Left colon (tissue), 2 donors: ENCODE measurements at places on chromosomes 7 and 10. TPM values are rescaled to one million over a fixed set of nuclear protein-coding genes. Genes with fewer than 3 reads are reported as not detected.

GRCh38 chr10:17805921-17806577 is 3.1 kb upstream of the MRC1 start:
- peak; percentile 16 for DNase-seq

Gene NKX2-3
- 11.7 TPM for total RNA-seq

Gene PLEKHA1
- total RNA-seq = 41.5 TPM

Gene VSTM4
- total RNA-seq = 3.5 TPM

Gene ADCYAP1R1
- 0.31 TPM for total RNA-seq

Gene TCAF2
- total RNA-seq = 2.1 TPM

Gene DNTT
- total RNA-seq = not detected

- no peak for DNase-seq
Observed at GRCh38 chr10:17290226-17290625, 62.2 kb downstream of the VIM start.

DNA sequence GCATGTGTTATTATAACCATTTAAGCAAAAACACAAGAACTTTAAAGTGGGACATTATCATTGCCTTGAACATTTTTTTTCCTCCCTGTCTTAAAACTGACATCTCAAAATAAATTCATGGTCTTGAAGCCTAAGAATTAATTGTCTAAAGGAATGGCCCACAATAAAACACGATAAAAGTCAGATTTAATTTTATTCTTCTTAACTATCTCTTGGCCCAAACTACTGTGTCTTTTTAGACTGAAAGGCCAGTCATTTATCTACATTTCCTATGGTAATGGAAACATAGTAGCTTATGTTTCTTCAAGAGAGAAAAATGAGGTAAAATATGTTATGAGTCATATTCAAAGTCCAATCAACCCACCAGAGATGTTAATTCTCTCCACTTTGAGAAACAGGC is 24.4 kb upstream of the ETV1 start:
- DNase-seq = no peak

Gene ZNF800
- total RNA-seq = 31.7 TPM

DNA sequence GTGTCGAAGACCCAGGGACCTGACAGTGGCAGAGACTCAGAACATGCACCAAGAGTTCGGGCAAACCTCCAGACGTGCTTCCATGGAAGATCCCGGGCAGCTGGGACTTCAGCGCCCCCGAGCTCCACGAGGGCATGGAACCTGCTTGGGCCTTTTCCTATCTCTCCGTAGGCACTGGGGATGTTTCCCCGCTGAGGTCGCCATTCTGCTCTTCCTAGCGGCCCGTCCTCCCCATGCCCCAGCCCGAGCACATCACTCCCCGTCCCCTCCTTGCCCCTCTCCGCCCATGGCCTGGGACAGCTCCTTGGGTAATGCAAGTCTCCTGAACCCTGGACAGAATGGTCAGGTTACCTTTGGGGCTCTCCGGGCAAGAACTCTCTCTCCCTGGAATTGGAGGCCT is 32.3 kb upstream of the SHH start:
- no peak for DNase-seq

DNA sequence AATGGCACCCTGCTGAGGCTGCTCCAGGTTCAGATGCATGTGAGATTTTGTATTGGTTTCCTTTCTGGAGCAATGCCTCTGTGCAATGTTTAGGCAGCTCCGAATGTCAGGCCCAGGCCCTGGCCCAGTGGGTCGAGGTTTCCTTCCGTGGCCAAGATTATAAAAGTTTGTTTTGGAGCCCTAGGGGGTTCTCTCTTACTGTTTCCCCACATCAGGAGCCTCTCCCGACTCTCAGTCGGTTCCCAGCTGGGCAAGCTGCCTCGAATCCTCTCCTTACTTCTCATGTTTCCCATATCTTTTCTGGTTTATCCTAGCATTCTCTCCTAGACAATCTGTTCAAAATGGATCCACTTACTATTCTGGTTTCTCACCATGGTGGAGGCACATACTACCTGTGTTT is 11.0 kb downstream of the TMEM140 start:
- DNase-seq = no peak

DNA sequence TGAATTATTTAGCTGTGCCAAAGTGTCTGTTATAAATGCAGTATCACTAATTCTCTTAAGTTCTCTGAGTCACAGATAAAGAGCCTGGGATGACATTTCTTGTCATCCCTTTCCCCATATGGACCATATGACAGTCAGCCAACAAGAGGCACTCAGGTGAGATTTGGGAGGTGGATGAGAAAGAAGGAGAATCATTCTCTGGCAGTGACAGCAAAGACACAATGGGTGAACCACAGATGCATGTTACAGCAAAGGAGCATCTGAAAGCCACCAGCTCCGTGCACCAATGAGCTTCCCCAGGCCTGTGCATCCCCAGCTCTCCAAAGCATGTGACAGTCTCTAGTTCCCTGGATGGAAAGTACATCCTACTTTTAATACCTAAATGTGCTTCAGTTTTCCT is 10.8 kb downstream of the GIMAP6 start:
- no peak for DNase-seq

Gene LRMDA
- 10.6 TPM for total RNA-seq

- DNase-seq = no peak
Observed at GRCh38 chr10:29811751-29812427, 177.1 kb upstream of the SVIL start.

GRCh38 chr7:47345857-47346298 is 236.0 kb downstream of the TNS3 start:
- DNase-seq = no peak

DNA sequence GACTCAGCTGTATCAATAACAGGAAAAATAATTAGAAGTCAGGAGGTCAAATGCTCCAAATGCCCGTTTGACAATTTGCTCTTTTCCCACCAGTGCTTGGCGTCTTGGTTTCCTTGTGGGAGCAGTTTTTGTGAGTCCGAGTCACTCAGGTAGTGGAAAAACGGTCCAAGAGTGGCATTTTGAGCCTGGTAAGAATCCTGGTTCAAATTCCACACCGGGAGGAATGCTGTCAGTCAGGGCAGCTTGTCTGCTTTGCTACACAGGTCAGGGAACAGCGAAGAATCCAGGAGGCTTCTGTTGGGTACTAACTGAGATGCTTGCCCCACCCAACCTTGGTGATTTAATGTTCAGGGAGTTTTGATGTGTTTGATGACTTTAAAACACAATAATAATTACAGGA is 209.5 kb downstream of the HERPUD2 start:
- DNase-seq = no peak

DNA sequence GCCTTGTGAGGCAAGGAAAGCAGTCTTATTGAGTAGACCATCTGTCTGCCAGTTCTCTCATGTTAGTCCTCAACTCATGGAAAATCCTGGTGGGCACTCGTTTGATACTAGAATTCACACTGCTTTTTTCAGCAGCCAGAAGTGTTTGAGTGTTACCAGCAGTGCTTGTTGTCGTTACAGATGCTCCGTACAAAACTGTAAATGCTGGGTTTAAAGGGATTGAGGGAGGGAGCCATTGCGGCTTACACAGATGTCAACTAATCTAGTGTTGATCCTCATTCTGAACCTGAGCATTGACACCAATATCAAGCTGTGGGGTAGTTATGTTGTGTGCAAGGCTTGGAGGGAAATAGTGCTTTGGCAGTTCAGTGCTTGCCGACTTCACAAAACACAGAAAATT is 348.6 kb downstream of the AUTS2 start:
- DNase-seq = no peak

DNA sequence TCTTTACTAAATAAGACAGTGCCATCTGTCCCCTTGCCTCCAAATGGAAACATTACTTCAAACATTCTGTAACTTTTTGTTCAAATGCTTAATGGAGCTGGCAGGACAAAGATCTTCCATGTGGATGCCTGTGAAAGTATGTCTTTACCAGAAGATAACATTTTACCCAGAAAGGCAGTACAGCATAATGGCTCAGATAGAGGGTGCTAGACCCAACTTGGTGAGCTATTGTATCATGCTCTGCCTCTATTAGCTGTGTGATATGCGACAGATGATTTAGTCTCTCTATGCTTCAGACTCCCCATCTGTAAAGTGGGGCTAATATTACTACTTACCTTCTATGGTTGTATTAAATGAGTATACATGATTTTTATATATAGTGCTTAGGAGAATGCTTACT is 8.8 kb upstream of the SMKR1 start:
- DNase-seq = no peak

Gene SFXN2
- 11.7 TPM for total RNA-seq

DNA sequence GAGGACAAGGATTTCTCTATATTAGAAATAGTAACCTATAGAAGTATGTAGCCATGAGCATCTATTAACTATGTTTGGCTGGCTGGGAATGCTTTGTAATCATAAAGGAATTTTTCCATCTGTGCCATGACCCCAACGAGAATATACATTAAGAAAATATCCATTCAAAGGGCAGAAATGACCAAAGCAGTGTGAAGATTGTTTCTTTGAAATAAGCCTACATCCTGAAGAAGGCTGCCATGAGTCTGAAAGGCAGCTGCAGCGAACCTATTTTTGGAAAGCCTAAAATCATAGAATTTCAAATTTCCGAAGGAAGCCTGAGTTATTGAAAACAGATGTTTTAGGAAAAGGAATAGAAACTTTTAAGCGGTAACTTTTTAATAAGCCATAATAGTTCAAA is 244.2 kb upstream of the FOXK1 start:
- DNase-seq = no peak

DNA sequence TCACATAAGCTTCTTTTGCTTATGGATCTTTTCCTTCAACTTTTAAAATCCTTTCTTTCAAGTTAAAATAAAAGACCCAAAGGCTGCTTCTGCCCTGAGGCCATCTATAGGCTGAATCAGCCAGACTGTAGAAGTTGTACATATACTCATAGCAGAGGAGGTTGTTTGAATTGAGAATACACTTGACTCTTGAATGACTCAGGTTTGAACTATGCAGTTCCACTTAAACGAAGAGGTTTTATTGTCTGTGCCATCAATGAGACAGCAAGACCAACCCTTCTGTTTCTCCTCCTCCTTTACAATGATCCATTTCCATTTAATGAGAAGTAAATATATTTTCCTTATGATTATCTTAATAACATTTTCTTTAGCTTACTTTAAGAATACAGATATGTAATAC is 5.8 kb downstream of the ZNF365 start:
- DNase-seq = no peak

DNA sequence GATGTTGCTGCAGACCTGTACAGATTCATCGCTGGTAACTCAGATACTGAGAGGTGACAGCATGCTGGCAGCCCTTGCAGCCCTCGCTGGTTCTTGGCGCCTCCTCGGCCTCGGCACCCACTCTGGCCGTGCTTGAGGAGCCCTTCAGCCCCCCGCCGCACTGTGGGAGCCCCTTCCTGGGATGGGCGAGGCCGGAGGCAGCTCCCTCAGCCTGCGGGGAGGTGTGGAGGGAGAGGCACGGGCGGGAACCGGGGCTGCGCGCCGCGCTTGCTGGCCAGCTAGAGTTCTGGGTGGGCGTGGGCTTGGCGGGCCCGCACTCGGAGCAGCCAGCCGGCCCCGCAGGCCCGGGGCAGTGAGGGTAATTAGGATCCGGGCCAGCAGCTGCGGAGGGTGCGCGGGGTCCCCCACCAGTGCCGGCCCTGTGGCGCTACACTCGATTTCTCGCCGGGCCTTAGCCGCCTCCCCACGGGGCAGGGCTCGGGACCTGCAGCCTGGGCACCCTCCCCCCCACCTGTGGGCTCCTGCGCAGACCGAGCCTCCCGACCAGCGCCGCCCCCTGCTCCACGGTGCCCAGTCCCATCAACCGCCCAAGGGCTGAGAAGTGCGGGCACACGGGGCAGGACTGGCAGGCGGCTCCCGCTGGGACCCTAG is 12.2 kb upstream of the GTPBP10 start:
- DNase-seq = no peak

GRCh38 chr7:42174391-42174912 is 62.6 kb downstream of the GLI3 start:
- no peak for DNase-seq

DNA sequence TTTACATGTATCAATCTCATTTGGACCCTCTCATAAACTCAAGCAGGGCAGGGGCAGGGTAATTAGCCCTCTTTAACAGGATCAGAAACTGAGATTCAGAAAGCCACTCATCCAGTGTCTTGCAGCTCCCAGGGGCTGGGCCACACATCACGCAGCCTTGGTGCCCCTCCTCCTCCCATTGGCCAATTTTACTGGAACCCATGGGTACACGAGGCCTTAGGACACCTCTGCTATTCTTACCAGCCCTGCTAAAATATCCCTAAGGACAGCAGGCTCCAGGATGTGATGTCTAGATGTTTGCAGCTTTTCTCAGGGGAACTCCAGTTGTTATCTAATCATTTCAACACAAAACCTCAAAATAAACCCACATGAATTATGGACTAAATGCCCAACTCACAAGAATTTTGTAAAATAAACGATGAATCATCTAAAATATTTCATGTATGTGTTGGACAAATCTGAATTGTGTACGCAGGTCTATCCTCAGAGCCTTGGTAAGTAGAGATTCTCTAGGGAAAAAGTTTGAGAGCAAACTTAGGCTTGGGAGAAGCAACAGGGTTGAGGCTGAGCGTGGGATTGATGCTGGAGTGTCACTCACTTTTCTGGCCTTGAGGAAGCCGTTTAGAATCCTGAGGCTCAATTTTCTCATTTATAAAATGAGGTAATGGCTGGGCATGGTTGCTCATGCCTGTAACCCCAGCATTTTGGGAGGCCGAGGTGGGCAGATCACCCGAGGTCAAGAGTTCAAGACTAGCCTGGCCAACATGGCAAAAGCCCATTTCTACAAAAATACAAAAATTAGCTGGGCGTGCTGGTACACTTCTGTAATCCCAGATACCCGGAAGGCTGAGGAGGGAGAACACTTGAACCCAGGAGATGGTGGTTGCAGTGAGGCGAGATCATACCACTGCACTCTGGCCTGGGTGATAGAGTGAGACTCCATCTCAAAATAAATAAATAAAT is 69.7 kb upstream of the TNS3 start:
- DNase-seq = no peak

Gene ADGRA1
- total RNA-seq = not detected

Gene VSIR
- total RNA-seq = 50.5 TPM

GRCh38 chr10:54194806-54195205 is 606.2 kb downstream of the PCDH15 start:
- DNase-seq = no peak

DNA sequence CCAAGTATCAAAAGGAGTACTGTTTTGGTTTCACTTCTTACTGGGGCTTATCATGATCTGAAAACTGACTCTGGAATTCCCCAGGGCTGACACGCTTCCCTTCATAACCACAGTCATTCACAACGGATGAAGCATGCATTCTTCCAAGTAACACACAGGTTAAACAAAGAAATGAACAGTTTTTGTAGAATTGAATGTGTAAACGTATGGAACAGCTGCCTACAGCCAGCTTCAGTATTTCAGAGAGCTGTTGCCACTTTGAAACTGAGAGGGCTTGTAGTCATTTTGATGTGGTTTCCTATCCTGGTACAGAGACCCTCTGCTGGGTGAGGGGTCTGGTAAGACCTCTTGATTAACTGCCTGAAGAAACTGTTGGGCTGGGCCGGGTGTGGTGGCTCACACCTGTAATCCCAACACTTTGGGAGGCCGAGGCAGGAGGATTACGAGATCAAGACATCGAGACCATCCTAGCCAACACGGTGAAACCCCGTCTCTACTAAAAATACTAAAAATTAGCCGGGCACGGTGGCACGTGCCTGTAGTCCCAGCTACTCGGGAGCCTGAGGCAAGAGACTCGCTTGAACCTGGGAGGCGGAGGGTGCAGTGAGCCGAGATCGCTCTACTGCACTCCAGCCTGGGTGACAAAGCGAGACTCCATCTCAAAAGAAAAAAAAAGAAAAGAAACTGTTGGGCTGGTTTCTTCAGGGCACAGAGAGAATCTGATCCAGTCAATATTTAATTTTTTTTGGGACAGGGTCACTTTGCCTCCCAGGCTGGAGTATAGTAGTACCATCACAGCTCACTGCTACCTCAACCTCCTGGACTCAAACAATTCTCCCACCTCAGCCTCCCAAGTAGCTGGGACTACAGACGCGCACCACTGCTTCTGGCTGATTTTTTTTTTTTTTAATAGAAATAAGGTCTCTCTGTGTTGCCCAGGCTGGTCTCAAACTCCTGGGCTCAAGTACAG is 4.7 kb downstream of the NFE2L3 start:
- DNase-seq = no peak
